ENCODE measurements at places on chromosomes 6 and 20. TPM values are rescaled to one million over a fixed set of nuclear protein-coding genes. Genes with fewer than 3 reads are reported as not detected.
A peak's percentile ranks its signal among the peaks of the same experiment; 100 is the strongest.

DNA sequence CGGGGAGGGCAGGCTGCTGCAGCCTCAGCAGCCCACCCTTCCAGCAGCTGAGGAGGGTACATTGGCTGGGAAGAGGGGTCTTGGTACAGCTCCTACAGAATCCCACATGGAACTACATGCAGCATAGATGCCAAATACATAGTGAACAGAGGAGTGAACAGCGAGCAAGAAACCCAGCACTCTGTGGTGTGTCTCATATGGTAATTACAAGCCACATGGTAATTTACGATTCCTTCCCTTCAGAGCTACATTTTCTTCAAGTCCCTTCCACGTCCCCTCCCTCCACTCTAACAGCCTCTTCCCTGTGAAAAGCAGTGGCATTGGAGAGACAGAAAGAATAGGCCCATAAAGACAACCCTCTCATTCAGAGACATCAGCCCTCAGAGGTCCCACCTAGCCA, 167.7 kb downstream of the SYNDIG1 start:
- no peak for DNase-seq

DNA sequence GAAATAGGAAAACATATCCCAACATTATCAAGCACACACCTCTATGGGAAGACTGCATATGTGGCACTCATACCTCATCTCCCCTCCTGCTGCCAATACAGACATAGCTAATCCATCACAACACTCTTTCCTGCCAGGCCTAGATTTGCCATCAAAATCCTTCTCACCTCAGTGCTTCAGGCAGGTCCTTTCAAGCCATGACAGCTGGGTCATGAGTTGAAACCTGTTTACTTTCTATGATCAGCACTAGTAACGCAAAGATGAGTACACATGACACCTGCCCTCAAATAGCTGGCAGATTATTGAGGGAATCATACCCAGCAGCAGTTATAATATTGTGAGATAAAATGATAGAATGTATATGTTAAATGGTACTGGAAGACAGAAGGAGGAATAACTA, 183.1 kb downstream of the AIG1 start:
- no peak for DNase-seq

ULBP2 gene
- polyA plus RNA-seq, result 0.10 TPM

- DNase-seq, result peak; percentile 55
These were observed 74.3 kb downstream of the ERMARD start for GRCh38 chr6:169825558-169826225.

DNA sequence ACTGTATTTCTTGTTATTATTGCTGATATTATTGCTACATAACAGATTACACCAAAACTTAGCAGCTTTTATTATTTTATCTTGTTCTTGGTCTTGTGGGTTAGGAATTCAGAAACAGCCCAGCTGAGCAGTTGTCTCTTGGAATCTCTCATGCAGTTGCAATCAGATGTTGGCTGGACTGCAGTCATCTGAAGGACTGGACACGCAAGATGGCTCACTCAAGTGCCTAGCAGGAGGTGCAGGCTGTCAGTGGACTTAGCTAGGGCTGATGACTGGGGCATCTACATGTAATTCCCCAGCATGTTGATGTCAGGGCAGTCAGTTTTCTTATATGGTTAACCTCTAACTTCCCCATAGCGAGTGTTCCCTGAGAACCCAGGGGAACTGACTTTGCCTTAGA, 128.6 kb upstream of the PLCB4 start:
- DNase-seq, result no peak

GRCh38 chr6:103011605-103012004, 1618.1 kb downstream of the GRIK2 start:
- no peak for DNase-seq

DNA sequence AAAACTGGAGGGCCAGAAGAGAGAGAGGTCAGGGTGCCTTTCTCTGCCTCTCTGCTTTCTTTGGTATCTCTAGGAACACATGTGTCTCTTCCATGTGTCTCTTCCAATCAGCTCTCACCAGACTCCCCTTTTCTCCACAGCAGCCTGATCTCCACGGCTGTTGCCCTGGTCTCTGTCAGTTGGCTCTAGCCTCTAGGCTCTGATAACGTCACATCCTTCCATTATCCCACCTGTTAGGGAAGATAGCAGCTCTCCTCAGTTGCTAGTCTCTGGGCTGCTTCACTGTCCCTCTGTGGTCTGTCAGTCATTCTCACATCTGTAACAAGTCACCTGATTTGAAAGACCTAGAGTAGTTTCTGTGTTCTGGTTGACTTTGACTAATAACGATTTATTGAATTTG, 80.2 kb downstream of the PLCB4 start:
- no peak for DNase-seq

DNA sequence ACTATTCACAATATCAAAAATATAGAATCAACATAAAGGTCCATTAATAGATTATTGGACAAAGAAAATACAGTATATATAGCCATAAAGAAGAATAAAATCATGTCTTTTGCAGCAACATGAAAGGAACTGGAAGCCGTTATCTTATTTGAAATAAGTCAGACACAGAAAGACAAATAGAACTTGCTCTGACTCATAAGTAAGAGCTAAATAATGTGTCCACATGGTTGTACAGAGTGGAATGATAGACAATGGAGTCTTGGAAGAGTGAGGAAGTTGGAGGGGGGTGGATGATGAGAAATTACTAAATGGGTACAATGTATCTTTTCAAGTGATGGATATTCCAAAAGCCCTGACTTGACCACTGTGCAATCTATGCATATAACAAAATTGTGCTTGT, 613.5 kb downstream of the PHF3 start:
- no peak for DNase-seq
